Astrocyte (in vitro differentiated cells and primary cell): ENCODE measurements at places on chromosomes 2 and 18.

- H3K27me3 ChIP-seq, result no peaks in the 10 kb centered on the region
- no peak overlapping the region for H3K4me3 ChIP-seq
- H3K36me3 ChIP-seq, result no peaks in the 10 kb centered on the region
Observed at GRCh38 chr2:43101751-43102150, 124.7 kb downstream of the ZFP36L2 start.

DNA sequence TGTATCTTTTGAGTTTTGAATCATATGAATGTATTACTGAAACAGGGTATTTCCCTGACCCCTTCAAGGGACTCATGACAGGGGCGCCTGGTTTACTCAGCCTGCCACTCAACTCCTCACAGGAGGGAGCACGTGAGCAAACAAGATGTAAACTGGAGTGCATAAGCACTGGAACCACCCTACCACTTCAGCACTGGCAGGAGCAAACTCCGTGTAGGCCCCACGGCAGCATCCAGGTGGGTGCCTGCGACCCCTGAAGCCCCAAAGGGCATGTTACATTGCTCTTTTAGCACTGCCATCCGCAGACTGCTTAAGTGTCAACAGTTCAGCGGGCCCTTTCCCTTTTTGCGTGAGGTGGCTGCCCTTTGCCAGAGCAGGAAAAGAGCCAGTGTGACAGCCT lies 8.2 kb upstream of the DAPL1 start:
- no peaks in the 10 kb centered on the region for H3K4me1 ChIP-seq
- no peak overlapping the region for H3K4me3 ChIP-seq
- DNase-seq, result no peak
- H3K27ac ChIP-seq, result no peak overlapping the region
- no peaks in the 10 kb centered on the region for H3K27me3 ChIP-seq

GRCh38 chr2:10140841-10141610 lies 18.5 kb downstream of the RRM2 start:
- no peak for DNase-seq
- no peaks in the 10 kb centered on the region for H3K36me3 ChIP-seq
- no peak overlapping the region for H3K27ac ChIP-seq
- H3K4me1 ChIP-seq, result no peaks in the 10 kb centered on the region
- no peaks in the 10 kb centered on the region for H3K27me3 ChIP-seq

DNA sequence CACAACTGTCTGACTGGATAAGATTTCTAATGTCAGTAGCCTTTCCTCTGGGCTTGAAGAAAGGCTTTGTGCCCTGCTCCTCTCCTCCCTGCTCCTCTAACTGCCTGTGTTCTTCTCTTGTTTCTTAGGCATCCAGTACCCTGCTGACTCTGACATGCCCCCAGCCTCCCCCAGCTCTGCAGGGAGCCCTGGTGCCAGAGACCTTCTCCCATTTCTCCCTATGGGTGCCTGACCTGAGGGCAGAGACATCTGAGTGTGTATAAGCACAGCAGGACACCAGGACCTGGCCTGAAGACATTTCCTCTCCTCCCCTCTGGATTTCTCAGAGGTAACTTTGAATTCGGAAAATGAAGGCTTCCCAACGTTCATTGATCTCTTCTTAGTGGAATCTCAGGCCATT lies 23.6 kb downstream of the RNF144A start:
- H3K36me3 ChIP-seq, result no peaks in the 10 kb centered on the region
- no peak overlapping the region for H3K27ac ChIP-seq
- no peak overlapping the region for H3K4me3 ChIP-seq
- H3K27me3 ChIP-seq, result peaks cover 21% of the 10 kb centered on the region
- DNase-seq, result no peak

DNA sequence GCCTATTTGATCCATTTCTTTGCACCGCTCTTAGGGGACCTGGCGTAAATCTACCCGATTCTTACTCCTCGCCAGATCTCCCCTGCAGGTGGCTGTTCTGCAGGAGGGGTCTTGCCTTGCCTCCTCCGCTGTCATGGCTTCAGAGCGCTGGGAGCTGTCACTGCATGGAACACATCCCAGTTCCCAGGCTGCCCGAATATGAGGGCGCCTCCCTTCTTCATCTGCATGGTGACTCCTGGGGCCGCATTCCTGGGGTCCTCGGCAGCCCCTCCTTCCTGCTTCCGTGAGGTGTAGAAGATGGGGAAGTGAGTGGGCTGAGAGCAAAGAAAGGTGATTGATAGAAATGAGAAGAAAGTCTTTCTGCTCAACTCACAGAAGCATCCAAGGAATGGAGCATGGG lies 27.3 kb upstream of the COPS8 start:
- H3K4me3 ChIP-seq, result no peak overlapping the region
- H3K4me1 ChIP-seq, result peaks cover 16% of the 10 kb centered on the region
- no peak overlapping the region for H3K27ac ChIP-seq
- DNase-seq, result no peak
- no peaks in the 10 kb centered on the region for H3K36me3 ChIP-seq

- no peaks in the 10 kb centered on the region for H3K27me3 ChIP-seq
- no peaks in the 10 kb centered on the region for H3K36me3 ChIP-seq
- peaks cover 4% of the 10 kb centered on the region for H3K4me1 ChIP-seq
- DNase-seq, result peak; percentile 76
Observed at GRCh38 chr18:63683152-63683551, 19.6 kb upstream of the SERPINB11 start.

- no peak for DNase-seq
- no peaks in the 10 kb centered on the region for H3K36me3 ChIP-seq
- H3K27me3 ChIP-seq, result no peaks in the 10 kb centered on the region
- no peak overlapping the region for H3K27ac ChIP-seq
- no peaks in the 10 kb centered on the region for H3K4me1 ChIP-seq
Observed at GRCh38 chr2:107772353-107772752, 54.3 kb upstream of the RGPD4 start.

DNA sequence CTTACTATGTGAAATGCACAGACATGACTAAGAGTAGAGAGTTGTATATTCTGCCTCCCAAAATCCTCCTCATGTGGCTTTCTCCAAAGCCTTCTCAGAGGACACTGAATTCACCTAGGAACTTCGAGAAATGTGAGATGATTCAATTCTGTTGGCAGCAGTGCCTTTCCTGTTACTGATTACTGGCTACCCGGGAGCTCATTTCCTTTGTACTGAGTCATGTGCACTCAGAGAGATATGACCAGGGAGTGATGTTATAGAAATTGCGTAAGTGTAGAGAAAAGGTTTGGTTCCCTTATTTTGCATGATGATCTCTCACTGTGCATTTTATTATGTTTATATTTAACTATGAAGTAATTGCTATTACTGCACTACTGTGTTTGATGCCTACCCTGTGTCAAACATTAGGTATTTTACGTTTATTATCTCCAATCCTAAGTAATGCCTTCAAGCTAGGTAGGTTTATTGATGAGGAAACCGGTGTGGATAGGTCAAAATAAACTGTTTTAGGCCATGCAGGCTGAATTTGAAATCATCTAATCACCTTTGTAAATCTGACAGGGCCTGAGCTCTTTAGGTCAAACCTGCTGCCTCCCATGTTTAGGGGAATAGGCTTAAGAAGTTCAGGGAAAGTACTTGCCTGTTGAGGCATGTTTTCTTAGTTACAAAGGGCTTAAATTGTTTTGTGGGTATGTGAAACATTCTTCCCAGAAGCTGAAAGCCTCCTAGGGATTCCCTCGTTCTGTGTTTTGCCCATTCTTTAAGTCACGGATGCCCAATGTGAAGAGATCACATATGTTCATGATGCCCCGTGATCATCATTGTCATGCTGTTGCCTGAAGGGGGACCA lies 86.8 kb downstream of the FMNL2 start:
- no peak overlapping the region for H3K4me3 ChIP-seq
- peak overlapping the region; percentile 95 for H3K27ac ChIP-seq
- H3K27me3 ChIP-seq, result no peaks in the 10 kb centered on the region
